ENCODE measurements at places on chromosomes 6 and 20.

- DNase-seq = no peak
Observed at GRCh38 chr6:111921103-111921502, 47.9 kb upstream of the FYN start.

DNA sequence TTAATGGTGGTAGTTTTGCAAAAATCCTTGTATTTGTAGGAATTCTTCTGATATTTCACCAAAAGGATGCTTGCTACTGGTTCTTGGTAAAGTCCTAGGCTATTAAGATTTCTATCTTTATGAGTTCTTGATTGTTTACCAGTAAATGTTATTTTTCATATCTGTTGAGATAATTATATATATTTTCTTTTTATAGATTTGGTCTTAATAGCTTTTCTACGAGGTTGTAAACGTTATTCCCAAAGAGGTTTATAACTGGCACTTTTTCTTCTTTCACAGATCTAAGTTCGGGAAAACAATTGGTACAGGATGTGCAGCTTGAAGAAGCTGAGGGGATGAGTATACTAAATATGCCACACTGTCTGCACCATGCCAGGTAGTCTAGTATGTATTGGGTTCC is 55.1 kb upstream of the HBS1L start:
- DNase-seq = no peak

DNA sequence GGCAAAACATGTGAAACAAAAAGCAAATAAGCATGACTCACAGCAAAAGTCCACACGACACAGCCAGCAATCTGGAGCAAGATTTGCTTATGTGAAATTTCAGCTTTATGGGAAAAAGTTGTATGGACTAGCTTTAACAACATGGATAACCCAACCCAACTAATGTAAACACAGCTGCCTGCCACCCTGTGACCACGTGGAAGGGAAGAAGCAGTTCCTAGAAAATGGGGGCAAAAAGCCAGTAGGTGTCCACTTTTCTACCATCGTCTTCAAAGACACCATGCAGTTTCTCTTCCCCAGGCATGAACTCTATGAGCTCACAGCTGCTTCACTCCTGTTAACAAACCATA is 425.4 kb upstream of the RNF217 start:
- DNase-seq = no peak

DNA sequence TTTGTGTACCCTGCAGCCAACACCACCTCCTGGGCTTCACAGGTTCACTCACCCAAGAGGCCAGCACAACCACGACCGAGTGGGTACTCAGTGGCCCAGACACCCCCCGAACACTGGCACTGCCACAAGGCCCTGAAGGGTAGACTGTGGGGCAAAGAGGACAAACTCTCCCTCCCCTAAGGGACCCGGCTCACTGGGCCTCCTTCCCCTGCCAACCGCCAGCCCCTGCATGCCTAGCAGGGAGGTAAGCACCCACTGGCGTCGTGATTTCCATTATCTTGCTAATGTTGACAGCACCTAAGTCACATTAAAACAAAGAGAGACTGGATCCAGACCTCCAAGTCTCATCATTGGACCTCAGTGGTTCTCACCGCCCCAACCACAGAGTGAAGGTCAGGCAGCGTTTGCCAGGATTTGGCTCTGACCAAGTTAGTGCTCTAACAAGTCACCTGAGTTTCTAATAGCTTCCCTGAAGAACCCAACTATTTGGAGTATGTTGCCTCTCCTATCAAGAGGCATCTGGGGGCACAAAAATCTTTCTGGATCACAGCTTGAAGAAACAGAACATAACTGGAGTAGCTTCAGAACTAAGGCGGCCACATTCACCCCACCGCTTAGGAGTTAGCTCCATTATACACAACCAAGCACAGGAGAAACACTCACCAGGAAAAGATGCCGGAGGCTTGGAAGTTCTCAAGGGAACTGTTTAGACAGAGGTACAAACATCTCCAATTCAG is 14.0 kb upstream of the APMAP start:
- no peak for DNase-seq

DNA sequence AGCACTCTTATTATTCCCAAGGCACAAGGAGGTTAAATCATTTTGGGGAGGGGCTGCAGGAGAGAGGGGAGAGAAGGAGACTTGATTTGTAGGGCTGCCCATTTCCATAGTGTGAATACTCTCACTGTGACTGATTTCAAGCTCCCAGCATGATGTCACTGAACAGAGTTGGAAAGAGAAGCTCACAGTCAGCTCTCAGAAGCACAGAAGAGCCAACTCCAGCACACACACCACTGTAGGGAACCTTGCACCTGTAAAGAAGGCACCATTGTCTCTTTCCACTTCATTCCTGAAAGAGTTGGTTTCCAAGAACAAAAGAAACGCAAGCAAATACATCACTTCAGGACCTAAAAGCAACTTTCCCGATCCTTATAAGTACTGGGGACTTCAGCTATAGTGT is 12.7 kb upstream of the STK35 start:
- DNase-seq = no peak

- no peak for DNase-seq
Observed at GRCh38 chr6:7502743-7503142, 38.7 kb upstream of the DSP start.

DNA sequence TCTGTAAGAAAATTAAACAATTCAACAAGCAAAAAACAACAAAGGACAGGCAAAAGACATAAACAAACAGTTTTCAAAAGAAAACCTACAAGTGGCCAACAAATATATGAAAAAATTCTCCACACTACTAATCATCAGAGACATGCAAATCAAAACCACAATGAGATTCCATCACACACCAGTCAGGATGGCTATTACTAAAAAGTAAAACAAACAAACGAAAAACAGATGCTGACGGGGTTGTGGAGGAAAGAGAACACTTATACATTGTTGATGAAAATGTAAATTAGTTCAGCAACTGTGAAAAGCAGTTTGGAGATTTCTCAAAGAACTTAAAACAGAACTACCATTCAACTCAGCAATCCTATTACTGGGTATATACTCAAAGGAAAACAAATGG is 537.6 kb downstream of the HDGFL1 start:
- no peak for DNase-seq

GRCh38 chr20:24977797-24978196 is 14.8 kb downstream of the APMAP start:
- DNase-seq = no peak

DNA sequence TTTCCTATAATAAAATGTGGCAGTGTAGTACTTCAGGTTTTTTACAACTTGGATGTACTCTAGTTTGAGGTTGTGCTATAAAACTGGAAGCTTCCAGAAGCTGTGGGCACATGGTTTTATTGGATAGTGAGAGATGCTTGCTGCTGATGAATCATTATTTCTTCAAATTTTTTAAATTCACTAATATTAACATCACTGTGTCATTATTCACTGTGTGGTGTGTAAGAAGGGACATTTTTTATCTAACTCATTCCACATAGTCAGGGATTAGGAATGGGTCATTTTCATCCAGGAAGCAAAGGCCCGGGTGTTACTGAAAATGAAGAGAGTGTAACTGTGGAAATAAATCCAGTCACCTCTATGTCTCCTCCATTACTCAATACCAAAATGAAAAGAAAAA is 421.0 kb downstream of the TENT5A start:
- DNase-seq = no peak

DNA sequence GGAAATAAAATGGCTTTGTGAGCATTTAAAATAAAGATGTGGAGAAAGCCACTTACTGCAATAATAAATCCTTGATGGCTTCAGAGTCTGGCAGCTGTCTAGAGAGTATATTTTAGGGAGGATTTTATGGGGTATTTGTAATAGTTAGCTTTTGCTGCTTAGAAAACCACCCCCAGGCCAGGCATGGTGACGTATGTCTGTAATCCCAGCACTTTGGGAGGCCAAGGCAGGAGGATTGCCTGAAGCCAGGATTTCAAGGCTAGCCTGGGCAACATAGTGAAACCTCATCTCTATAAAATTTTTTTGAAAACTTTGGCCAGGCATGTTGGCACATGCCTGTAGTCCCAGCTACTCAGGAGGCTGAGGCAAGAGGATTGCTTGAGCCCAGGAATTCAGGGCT is 63.8 kb downstream of the ISM1 start:
- no peak for DNase-seq

DNA sequence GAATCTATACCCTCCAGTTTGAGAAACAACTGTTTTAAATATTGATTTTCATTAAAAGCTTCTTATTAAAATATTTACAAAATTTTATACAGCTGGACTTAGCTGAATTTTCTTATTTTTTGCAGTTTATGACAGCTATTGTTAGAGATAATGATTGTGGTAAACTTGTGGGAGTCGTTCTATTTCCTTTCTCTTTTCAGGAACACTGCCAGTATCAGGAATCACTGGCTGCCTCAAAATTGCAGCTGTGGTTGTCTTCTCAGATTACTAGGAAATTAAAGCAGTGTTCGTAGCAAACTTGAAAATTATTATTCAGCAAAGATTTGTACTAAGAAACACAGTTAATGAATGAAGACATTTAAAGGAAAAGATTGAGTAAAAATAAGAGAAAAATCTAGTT is 311.0 kb downstream of the CENPW start:
- DNase-seq = no peak

GRCh38 chr6:37062424-37062823 is 57.0 kb downstream of the FGD2 start:
- DNase-seq = no peak

- no peak for DNase-seq
Observed at GRCh38 chr6:155887421-155887820, 431.8 kb upstream of the NOX3 start.

DNA sequence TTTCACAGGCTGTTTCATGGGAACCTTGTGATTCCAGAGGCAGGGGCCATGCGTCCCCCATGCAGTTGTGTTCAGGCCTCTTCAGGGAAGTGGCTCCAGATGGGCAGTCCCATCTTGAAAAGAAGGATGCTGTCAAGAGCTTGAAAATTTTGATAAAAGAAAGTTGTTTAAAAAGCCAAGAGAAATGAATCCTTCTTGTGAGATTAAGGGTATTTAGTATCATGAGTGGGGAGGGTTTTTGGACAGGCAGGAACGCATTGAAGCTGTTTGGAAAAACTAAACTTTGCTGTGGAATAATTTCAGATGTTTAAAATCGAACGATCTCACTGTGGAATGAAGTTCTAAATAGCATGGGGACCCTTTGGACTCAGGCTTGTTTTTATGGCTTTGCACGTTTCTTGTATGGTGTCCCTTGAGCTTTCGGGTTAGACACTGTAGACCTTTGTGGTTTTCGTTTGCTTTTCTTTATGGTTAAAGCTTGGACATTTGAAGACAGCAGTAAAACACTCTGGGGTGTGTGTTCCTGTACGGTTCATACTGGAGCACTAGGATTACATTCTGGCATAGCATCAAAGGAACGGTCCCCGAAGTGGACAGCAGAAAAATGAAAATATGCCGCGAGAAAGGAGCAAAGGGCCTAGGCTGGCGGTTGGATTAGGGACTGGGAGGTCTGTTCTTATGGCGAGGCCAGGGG is 18.2 kb downstream of the KIF25 start:
- no peak for DNase-seq

DNA sequence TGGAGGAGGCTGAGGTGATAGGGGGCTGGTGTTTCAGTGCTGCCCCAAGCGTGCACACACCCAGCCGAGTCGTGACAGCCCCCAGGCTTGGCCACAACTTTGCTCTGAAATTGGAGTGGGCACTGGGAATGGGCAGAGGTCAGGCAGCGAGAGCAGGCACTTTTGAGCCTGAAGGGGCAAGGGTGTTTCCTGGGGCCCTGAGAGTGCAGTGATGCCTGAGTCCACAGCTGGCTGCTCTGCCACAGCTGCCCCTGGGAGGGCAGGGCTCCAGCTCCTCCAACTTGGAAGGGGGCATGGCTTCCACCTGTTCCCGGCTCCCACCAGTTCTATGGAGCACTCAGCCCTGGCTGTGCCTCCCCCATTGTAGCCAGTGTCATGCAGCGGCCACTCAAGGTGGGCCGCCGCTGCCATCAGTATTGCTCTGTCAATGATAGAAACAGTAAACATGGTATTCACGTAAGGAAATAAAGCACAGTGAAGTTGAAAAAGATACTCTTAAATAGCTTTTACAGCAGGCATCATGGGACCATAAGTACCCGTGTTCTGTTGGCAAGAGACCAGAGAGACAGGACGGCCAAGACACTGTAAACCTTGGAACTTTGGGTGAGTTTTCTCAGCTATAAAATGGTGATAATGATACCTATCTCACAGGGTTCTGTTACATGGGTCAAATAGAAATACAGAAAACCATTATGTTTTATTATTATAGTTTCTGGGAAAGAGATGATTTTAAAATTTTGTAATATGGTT is 108.9 kb downstream of the THEMIS start:
- DNase-seq = no peak

DNA sequence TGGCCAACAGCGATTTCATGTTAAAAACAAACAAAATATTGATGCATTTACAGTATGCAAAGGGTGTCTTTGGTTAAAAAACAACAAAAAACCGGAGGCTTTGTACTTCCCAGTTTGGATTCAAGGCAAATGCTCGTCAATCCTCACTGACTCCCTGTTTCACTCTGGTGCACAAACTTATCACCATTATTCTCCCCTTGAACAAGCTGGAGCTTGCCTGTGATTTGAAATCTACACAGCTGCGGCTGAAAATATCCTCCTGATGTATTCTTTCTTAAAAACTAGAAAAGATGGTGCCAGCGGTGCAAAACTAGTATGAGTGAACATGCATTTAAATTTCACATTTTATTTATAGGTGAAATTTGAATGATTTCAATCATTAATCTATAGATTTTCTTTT is 3.3 kb downstream of the PERP start:
- no peak for DNase-seq

DNA sequence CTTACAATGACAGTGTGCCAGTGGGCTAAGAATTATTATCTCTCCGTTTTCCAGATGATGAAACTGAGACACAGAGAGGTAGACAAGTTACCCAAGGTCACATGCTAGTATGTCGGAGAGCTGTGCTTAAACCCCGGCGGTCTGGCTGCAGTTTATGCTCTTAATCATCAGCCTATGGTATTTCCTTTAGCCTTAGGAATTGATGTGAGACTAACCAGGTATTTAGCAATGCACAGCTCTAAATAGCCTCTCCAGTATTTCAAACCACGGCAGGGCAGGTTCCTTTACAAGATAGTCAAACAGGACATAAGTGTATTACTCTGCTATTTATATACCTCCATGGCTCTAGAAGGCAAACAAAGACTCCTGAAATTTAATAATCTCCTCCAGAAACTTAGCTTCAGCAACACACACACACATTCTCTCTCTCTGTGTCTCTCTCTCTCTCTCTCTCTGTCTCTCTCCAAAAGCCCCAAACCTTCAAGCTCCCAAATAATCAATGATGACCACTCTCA is 142.0 kb upstream of the ZNF217 start:
- no peak for DNase-seq

DNA sequence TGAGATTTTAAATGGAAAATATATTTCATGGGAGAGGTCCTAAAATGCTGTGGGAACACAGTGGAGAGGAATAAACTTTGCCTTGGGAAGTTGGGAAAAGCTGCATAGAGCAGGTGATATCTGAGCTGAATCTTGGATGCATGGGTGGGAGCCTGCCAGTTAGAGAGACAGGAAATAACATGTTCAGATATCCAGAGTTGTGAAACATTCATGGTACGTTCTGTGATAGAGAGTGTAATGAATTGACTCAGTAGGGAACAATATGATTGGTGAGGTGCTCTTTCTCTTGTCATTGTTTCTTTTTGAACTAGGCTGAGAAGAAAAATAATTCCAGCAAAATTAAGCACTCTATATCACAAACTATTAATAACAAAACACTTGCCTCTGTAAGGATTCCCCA is 72.8 kb downstream of the RPS12 start:
- DNase-seq = no peak
